ENCODE measurements at places on chromosomes 7 and 10.

GRCh38 chr10:116073510-116073909, 199.5 kb downstream of the GFRA1 start:
- no peak for DNase-seq

DNA sequence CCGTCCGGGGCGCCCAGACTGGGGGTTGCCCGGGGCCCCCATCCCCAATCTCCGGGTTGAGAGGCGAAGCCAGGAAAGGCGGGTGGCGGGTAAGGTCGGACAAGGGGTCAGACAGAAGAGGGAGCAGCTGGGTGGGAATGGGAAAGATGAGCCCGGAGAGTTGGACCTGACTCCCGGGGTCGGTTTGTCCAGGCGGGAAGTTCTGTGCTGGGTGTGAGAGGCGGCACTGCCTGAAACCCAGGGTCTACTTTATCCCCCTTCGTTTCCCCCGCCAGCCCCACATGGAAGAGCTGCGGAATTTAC, 675 bp downstream of the SLC4A2 start:
- DNase-seq = no peak

- DNase-seq = no peak
Measured at GRCh38 chr7:86926732-86927131, 132.7 kb downstream of the ELAPOR2 start.

GRCh38 chr7:2028733-2029132, 204.0 kb downstream of the MAD1L1 start:
- DNase-seq = no peak

GRCh38 chr7:99374111-99375064, at the start of gene ARPC1B:
Gene ARPC1B, plus strand, starts transcription at chr7:99374730. Its CDS starts 10,985 bp downstream, at chr7:99385715.
- DNase-seq = peak; percentile 85

GRCh38 chr10:100100651-100101184, 19.0 kb upstream of the CPN1 start:
- DNase-seq = no peak

DNA sequence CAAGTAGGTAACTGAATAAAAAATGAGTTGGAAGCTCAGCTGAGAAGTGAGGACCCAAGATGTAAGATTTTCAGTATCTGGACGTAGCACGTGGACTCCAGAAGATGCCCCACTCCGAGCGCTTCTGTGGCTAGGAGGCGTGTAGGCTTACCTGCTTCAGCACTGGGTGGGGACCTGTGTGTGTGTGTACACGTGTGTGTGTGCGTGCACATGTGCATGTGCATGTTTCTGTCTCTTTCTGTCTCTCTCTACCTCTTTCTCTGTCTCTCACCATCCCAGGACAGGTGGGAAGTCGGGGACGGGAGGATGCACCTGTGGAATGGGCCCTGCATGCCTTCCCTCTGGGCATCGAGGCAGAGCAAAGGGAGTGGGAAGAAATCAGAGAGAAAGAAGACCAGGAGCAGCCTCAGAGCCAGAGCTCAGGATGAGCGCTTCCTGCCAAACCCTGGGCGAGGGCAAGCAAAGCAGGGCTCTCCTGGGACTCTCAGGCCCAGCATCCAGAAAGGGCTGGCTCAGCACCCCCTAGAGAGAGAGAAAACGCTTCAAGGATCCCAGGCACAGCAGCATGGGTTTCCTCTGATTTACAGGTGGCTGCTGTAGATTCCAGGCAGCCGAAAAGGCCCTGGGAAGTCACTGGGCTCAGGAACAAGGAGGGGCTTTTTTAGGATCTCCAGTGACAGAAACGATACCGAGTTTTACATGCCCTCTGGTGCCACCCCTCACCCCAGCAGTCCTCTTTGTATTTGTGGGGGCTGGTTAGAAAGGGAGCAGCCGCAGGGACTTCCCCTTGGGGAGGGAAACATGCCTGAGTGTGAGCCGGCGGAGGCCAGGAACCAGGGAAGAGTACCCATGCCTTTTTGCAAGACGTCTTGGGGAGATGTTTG, 28.5 kb downstream of the CXCL12 start:
- DNase-seq = no peak

DNA sequence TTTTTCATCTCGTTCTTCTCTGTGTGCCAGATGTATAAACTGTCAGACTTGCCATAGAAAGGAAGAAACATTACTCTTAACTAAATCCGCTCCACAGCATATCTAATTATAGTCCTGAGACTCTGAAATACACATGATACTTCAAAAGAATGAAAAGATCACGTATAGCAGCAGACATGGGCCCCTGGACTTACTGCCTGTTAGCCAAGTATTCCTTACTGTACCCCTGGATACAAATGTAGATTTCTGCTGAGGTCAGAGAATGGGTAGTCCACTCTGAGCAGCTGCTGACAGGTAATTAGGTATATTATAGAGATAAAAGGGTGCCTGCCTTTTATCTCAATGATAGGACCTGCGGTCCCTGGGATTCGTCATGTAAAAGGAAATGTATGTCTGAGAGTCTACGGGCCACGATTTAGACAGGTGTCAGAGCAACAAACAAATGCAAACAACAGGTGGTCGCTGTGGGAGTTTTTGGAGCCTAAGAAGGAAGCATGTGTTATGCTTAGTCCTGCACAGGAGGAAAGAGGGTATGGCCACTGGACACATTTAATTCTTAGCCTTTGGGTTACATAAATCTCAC, 69.4 kb downstream of the VOPP1 start:
- no peak for DNase-seq

DNA sequence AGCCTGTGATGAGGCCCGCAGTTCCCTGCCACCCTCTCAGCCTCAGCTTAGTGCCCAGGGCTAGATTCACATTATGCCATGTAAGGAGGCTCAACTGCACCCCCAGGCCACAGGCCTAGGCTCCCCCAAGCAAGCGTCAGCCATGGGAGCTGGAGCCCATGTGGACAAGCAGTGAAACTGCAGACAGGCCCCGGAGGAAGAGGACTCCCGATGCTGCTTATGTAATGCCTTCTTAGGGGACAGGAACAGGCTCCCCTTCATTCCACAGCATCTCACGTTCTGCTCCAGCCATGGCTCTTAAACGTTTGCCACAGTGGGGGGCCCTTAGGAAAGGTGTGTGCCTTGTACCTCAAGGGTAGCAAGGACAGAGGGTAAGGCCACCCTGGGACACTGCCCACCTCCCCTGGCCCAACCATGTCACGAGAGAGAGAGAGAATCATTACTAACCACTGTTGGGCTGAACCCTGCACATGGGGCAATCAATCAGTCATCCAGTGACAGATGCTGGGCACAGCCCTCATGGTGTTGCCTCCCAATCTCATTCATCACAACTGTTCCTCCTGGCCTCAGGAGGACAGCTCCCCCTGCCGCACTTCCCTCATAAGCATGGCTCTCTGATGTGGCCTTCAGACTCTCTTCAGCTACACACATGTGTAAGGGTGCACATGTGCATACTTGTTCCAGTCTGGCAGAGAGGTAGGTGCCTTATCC, 263.0 kb downstream of the GRID1 start:
- no peak for DNase-seq
